Activated CD4-positive, CD25-positive, alpha-beta regulatory T cell (primary cell): ENCODE measurements at places on chromosomes 6 and 20.

- no peak for DNase-seq
Observed at GRCh38 chr6:146592451-146592850, 6.3 kb upstream of the ADGB start.

GRCh38 chr6:28977341-28978132 lies 27.6 kb downstream of the ZNF311 start:
- no peak for DNase-seq

DNA sequence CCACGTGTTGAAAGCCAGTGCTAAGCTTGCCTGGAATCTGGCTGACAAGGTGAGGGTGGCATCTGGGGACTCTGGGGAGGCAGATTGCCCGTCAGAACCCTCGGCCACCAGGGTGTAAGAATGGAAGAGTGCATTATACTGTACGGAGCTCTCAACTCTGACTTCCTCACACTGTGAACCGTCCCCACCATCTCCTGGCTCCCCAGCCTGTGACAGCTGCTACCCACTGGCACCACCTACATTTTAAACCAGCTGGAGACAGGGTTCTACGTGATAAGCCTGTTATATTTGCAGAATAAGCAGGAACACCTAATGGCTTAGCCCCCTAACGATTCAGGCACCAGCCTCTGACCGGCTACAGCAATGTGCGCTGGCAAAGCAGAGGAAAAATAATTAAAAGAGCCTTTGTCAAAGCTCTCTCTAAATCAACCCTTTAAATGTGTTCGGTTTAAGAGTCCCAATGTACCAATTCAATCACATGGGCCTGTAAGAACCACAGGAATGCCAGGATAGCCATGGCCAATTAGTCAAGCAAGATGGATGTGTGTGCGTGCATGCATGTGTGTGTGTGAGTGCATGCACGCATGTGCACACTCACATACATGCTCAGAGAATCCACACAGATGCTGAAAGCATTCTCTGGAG lies 89.1 kb upstream of the TAB2 start:
- no peak for DNase-seq

DNA sequence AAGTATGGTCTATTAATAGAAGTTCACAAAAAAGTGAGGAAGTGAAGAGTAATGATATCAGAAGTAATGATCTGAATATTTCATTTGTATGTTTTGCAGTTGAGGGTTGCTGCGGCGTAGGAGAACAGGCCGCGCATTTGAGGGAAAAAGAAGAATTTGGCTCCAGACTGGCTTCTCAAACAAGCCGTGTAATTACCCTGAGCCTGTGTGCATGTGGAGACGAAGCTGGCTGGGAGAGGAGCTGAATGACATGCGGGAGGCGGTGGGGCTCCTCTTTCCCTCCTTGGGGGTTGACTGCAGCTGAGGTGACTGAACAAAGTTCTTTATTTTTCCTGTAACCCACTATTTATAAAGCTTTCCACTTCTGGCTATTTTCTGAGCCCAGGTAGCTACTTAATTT lies 115.5 kb upstream of the AFDN start:
- DNase-seq: no peak

GRCh38 chr6:4941782-4942672 lies 61.8 kb downstream of the RPP40 start:
- peak; percentile 8 for DNase-seq

DNA sequence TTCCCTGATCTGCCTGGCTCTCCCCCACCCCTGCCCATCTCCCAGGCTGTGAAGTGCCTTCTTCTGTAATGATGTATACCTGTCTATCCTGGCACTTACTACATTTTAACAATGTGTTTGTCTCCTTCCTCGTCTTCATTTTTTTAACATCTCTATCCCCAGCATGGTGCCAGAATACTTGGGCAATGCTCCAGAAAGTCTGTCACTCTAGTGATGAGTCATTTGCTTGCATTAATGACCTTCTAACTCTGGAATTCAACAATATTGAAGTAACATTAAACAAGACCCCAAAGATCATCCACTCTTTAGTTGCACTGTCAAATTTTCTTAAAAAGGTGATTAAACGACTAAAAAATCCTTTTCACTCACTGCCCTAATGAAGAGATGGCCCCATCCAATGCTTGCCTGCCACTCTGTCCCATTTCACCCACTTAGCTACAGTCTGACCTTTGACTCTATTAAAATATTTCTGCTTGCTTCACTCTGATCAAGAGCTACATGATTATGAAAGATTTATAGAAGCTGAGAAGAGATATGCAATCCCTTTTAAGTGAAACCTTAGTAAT lies 7.7 kb upstream of the KLHL31 start:
- no peak for DNase-seq

DNA sequence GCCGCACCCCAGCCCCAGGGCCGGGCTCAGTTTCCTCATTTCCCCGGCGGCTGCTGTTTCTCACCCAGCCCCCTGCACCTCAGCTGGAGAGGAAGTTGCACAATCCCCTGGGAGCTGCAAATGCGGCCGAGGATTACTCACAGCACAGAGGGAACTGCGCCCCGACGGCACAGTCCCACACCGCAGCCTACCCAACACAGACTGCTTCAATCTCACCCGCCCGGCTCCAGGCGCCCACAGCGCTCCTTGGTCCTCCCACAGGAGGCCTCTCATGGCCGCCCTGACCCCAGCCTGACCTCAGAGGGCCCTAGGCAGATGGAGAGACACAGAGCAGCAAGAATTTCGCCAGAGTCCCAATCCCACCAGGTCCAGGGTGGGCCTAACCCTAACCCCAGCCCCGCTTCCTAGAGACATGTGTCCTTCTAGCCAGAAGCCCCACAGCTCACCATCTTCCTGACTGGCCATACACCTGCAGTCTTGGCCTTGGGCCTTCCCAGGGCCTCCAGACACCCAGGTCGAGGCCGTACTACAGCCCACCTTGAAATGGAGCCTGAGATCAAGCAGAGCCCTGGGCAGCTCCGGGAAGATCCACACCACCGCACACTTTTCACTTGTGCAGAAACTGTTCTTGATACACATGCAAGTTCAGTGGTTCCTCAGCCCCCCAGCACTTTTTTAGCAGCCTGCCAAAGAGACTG lies 11.7 kb downstream of the TFEB start:
- no peak for DNase-seq

DNA sequence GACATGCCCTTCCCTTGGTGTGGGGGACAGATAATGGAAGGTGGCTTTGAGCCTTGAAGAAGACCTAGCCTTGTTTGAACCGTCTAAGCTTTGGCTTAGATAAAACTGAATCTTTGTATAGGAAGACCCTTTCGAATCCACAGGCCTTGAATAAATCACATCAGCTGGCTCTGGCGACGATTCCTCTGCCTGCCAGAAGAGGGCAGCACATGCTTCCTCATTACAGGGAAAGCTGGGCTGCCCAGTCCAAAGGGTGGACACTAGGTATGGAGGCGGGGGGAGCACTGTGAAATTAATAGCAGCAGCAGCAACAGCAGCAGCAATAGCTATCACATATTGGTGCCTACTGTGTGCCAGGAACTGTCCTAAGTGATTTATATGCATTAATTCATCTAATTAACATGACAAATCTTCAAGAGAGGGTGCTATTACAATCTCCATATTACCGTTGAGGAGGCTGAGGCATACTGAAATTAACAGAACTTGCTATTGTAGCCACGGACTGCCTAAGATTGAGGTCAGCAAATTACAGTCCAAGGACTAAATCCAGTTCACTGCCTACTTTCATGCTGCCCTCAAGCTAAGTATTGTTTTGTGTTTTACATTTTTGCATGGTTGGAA lies 85.1 kb downstream of the CLIC5 start:
- peak; percentile 16 for DNase-seq

- no peak for DNase-seq
Observed at GRCh38 chr20:4962241-4962855, 39.0 kb downstream of the SLC23A2 start.

DNA sequence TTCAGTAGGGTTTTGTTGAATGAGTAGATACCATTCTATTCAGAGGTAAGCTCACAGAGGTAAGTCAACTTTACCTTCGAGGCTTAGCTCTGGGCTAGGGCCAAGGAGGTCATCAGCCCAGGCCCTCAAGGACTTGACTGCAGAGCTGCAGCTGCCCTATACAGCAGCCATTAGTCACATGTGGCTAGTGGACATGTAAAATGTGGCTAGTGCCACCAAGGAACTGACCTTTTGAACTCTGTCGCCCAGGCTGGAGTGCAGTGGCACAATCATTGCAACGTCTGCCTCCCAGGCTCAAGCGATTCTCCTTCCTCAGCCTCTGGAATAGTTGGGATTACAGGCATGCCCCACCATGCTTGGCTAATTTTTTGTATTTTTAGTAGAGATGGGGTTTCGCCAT lies 47.9 kb upstream of the EPB41L1 start:
- no peak for DNase-seq
